Fibroblast of skin of left quadriceps (primary cell): ENCODE measurements at places on chromosomes 2 and 18.

DNA sequence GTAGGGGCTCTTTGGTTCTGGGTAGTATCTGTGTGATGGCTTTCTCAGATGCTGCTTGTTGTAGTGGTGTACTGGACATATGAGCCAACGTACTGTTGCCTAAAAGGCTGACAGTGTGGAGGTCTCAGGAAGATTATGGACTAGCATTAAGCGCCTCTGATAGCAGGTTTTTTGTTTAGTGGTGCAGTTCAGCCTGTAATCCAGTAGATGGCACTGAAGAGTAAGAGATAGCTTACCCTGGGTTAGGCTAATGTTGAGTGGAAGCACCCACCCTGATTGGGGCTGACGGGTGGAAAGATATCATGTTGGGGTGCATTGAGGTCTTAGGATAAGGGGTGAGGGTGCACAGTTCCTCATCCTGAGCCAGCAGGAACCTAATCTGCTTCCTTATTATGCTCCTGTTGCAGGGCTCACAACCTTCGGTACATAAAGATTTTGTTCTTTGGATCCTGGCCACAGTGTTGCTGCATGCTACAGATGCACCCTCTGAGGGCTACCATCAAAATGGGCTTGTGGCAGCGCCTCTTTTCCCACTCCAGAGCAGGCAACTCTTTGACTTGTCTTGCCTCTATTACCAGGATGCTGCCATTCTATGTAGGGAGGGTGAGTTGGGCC, 79.6 kb downstream of the MSTN start:
- no peak for DNase-seq

DNA sequence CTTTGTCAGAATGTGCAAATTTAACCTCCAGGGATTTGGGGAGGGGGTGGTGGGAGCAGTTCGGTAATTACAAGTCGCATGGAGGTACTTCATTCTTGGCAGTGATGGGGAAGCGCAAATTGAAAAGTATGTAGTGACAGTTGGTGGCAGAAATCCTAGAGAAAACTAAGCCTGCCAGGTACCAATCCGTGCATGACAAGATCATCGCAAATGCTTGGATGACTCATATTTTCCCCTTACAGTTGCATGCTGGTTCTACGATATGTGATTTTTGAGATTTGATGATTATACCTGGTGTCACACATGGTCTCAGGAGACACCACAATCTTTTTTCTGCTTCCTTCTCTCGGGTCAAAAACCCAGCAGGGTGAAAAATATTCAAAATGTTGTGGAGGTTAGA, 479.7 kb upstream of the ID2 start:
- DNase-seq = no peak

GRCh38 chr2:36356298-36356989, 866 bp downstream of the CRIM1 start:
- no peak for DNase-seq

- DNase-seq = no peak
Measured at GRCh38 chr2:784753-785152, 107.5 kb upstream of the TMEM18 start.

DNA sequence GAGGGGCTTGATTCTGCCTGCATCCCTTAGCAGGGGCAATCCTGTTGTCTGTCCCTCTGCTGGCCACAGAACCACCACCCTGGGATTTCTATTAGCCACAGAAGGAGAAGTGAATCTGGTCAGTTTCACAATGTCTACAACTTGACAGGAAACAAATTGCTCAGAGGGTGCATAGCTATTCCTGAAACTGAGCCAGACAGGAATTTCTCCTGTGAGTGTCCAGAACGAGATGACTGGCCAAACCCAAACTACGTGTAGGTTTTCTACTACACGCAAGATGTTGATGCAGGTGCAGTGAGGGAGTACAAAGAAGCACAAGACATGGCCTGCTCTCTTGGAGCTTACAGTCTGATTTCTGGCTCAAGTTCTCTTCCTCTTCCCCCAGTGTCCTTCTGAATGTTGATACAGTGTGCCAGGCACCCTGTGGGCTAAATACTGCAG, 201.9 kb downstream of the CLIP4 start:
- no peak for DNase-seq

DNA sequence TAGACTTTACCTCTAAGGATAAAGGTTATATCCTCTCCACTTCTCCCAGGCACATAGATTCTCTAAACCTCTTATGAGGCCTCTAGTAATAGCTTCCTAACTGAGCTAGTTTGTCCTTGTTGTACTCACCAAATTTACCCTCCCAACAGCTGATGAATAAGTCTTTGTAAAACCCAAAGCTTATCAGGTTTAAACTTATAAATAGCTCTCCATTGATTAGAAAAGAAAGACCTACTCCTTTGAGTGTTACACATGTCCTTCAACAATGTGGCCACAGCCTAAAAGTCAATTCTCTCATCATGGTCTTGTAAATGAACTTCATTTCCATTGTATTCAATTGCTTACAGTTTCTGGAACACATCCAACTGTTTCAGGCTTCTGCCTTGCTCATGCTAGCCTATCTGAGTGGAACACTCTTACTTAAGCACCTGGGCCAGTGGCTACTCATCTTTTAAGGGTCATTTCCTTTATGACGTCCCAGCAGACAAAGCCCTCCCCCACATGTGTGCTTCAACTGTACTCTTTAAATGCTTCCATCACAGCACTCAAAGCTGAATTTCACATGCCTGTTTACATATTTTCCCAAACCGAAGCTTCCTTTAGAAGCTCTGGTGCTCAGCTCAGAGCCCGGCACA, 131.6 kb downstream of the CDH2 start:
- DNase-seq = no peak

DNA sequence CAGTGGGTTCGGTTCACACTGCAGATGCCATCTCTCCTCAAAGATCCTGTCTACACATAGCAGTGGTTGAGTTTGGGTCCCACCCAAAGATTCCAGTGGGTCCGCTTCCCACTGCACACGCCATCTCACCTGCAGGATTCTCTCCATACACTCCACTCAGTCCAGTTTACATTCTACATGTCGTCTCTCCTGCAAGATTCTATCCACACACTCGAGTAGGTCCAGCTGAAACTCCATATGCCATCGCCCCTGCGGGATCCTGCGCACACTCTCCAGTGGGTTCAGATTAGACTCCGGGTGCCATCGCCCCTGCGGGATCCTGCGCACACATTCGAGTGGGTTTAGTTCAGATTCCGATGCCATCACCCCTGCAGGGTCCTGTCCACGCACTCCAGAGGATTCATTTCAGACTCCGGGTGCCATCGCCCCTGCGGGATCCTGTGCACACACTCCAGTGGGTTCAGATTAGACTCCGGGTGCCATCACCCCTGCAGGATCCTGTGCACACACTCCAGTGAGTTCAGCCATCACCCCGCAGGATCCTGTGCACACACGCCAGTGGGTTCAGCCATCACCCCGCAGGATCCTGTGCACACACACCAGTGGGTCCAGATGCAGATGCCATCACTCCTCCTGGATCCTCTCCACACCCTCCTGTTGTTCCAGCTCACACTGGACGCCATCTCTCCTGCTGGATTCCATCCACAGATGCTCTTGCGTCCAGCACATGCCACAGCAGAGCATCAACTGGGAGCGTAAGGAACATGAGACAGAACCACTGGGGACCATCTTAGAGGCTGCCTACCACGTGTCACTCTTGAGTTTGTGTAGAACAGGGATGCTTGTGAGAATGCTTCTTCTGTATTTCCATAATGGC, 3.0 kb upstream of the PXDN start:
- no peak for DNase-seq

- no peak for DNase-seq
Measured at GRCh38 chr18:23391156-23391555, 61.9 kb upstream of the RIOK3 start.

- DNase-seq = no peak
Measured at GRCh38 chr2:148816176-148816575, 58.9 kb upstream of the KIF5C start.

- DNase-seq = no peak
Measured at GRCh38 chr2:5710615-5711014, 18.4 kb downstream of the SOX11 start.

DNA sequence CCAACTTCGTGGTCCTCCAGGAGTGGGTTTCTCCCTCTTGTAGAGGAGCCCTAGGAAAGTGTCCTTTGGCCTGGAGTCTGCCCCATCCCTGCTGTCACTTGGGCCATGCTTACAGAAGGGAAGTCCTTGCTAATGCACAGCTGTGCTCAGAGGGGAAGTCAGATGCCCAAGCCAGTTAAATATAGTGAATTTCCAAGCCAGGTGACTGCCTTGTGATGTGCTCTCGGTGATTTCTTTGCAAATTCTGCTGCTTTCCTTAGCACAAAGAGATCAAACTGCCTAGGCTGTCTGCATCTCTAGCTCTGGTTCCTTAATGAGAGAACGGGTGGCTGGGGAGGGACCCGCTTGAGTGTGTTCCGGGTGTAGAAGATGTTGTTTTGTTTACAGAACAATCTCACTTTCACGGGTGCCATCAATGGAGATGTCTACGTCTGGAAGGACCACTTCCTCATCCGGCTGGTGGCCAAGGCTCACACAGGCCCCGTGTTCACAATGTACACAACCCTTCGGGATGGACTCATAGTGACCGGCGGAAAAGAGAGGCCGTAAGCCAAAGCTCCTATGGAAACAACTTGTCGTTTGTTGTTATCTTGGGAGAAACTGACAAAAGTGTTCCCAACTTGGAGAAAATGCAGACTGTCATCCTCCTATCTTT, 91.4 kb downstream of the RTN4 start:
- DNase-seq = no peak

GRCh38 chr2:32192418-32192817, 26.8 kb downstream of the SLC30A6 start:
- DNase-seq = no peak

GRCh38 chr2:23457990-23458682, 73.2 kb downstream of the KLHL29 start:
- DNase-seq = no peak

DNA sequence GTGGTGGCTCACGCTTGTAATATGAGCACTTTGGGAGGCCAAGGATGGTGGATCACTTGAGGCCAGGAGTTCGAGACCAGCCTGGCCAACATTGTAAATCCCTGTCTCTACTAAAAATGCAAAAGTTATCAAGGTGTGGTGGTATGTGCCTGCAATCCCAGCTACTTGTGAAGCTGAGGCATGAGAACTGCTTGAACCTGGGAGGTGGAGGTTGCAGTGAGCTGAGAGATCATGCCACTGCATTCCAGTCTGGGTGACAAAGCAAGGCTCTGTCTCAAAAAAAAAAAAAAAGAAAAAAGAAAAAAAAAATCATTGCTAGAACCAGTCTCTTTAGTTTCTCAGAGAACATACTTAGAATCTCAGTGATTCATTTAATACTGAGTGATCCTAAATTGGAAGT, 217.1 kb downstream of the DYM start:
- no peak for DNase-seq
